ENCODE measurements at places on chromosomes 7 and 10.

DNA sequence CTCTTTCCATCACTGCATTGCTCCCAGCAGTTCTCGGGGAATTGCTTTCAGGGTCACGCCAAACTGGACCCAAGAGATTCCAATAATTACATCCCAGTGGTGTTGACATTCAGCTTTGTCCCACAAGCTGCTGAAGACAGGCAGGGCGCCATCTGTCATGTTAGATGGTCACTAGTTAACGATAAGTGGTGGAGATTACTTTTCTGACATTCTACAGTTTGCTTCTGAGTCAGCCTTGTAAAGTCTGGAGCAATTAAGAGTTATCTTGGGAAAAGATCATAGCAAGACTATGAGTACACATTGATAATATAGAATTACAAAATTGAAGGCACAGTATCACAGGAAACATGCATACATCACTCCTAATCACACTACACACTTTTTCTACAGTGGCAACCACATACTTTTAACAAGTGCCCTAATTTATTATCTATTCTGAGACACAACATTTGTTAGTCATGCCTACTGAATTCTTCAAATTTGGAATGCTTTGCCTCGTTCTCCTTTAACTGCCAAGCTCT lies 41.9 kb downstream of the SEMA3C start:
- DNase-seq, result no peak

GRCh38 chr7:139587535-139587934 lies 64.0 kb downstream of the CLEC2L start:
- DNase-seq, result no peak

- no peak for DNase-seq
Measured at GRCh38 chr7:48528646-48529045, 357.4 kb downstream of the ABCA13 start.

- no peak for DNase-seq
Measured at GRCh38 chr7:90710466-90710850, 114.3 kb downstream of the CDK14 start.

- DNase-seq, result no peak
Measured at GRCh38 chr10:30056767-30057355, 2.5 kb downstream of the JCAD start.

- peak; percentile 19 for DNase-seq
Measured at GRCh38 chr7:29915481-29916215, 74.0 kb downstream of the SCRN1 start.

- DNase-seq, result peak; percentile 71
Measured at GRCh38 chr7:27520815-27521790, 141.6 kb downstream of the HIBADH start.

DNA sequence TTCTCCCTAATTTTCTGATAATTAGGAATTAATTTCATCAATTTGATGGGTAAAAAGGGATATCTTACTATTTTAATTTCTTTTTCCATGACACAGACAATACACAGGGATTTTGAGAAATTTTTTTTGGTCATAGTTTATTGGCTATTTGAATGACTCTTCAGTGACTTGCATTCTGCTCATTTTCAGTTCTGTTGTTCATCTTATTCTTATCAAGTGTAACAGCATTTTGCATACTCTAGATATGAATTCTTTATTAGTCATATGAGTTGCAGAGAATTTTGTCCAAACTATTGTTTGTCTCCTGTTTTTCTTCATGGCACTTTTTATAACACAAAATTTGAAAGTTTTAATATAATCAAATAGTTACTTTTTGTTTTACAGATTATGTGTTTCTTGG lies 41.7 kb downstream of the MKLN1 start:
- no peak for DNase-seq

DNA sequence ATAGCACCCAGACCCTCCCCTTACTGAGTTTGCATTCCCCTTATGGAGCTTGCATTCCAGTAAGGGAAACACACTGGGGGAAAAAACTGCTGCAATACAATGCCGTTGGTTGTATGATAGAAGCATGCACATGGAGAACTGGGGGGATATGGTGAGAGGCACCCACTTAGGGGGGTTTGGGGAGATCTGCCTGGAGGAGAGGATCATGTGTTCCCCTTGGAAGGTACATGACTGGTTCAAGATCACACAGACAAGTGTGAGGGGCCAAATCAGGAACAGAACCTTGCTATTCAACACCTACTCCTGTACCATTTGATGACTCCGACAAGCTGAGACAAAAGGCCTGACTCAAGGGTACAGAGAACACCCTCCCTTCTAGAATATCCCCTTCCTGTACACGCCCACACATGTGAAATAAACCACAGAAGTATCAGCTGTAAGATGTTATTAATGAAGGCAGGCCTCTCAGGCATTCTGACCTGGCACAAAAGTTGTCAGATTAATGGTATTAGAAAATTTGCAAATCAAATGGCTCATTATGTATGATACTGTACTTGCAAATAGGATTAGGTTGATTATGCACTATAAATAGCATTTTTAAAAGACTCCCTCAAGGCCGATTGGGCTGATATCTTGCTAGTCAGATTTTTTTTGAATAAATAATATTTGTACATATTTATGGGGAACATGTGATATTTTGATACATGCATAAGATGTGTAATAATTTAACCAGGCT lies 122.2 kb downstream of the NPY start:
- no peak for DNase-seq

- no peak for DNase-seq
Measured at GRCh38 chr10:120266022-120266421, 191.0 kb upstream of the PLPP4 start.

Data from stromal cell of bone marrow (primary cell).